ENCODE measurements at places on chromosomes 12 and 14.

DNA sequence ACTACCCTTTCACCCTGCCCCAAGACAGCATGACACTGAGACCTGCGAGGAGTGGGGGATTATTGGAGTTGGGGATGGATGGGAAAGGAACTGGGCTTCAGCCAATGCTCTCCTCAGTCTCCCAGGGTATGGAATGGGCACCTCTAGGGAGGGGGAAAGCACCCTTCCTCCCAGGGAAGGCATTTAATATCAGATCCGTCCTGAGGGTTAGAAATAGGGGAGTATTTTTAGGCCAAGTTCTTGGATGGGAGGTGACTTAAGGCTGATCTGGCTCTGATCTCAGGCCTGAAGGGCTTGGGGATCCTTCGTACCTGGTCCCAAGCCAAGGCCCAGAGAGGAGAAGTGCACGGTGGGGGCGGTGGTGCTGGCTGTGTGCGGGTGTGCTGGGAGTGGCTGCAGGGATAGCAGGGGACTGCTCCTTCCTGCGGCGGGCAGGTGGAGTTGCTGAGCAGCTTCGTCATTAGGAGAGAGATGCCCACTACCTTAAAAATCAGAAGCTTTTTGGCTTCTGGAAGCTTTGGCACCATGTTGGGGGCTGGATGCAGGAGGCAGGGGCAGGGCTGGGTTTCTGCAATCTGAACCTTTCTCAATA lies 7.0 kb upstream of the CEBPE start:
- ATAC-seq, result no peak

DNA sequence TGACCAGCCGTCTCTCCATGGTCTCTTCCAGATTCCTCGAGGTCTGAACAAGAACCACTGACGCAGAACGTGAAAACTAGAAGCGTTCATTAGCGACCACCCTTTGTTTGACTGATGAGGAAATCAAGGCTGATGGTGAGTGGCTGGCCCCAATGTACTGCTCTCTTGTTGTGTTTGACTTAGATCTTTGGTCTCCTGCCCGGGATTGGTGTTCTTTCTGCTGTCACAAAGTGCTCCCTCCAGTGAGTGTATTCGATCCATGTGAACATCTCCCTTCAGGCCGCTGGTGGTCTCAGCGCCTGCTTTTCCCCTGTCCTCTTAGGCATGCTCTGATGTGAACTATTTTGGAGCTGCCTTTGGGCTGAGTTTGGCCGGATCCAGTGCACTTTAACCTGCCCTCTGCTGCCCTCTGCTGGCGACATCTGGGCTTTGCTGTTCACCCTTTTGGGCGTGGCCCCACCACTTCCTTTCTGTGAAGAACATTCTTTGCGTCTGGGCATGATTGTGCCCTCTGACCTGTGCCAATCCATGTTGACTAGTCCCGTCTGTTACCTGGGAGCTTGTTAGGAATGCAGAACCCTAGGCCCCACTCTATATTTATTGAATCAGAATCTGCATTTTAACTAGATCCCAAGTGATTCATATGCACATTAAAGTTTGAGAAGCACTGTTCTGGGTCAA lies 279.1 kb downstream of the TTC6 start:
- ATAC-seq, result peak; percentile 89

- ATAC-seq, result peak; percentile 98
These were observed 84.2 kb downstream of the GCH1 start for GRCh38 chr14:54818201-54819133.

DNA sequence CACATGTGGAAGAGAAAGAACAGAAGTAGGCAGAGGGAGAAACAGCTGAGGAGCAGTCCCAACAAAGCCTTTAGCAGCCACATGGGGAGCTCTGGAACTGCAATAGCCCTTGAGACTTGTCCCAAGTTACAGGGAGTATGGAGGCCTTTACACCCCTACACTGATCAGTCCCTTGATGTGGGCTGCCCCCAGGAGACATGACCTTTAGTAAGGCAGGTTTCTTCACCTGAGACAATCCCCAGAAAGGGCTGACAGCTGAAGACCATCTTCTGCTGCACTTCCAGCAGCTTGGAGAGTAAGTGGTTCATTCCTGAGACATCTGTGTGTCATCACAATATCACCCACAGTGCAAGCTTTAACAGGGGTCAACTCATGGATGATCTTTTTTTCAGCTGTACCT lies 8.6 kb upstream of the SNAPC1 start:
- ATAC-seq, result peak; percentile 43

- no peak for ATAC-seq
These were observed 825 bp downstream of the DHH start for GRCh38 chr12:49093792-49094159.

DNA sequence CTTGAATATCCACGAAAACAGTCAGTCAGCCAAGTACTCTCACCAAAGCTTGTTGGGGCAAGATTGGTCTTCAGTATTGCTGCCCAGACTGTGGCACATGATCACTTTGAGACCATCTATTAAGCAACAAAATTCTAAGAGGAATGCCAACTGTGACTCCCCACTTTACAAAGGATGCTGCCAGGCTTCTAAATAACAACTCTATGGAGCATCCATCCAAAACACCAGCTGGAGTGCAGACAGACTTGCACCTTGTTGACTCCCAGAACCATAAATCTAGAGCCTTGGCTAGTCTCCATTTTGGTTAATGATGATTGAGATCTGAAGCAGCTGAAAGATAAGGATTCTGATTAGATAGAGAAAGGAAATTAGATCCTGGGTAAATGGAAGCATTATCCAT lies 132.8 kb downstream of the DIO2 start:
- no peak for ATAC-seq

DNA sequence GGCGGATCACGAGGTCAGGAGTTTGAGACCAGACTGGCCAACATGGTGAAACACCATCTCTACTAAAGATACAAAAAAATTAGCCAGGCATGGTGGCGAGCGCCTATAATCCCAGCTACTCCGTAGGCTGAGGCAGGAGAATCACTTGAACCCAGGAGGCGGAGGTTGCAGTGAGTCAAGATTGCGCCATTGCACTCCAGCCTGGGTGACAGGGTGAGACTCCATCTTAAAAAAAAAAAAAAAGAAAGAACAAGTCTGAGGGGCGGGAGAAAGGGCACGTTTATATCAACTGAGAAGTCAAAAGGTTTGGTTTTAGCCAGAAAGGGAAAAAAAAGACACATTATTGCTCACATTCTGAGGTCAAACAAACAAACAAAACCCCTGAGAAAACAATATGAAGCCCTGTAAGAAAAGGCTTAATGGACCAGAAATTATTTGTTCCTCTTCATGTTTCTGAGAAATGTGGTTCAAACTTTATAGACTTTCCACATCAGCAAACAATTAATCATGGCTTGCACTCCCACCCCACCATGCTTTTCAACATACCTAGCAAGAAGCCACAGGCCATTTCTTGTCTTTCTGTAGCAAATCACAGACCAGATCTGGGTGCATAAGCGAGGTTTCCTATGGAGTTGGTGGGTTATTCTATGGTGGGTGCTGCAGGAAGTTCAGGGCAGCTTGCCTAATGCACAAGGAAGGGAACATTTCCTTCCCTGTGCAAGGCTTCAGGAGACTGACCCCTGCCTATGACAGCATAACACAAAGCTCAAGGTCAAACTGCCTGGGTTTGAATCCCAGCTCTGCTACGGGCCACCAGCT lies 80.1 kb downstream of the SSPN start:
- ATAC-seq, result no peak

- ATAC-seq, result no peak
These were observed 35.2 kb upstream of the IFT81 start for GRCh38 chr12:110088936-110089335.
